ENCODE measurements at places on chromosomes 16 and 17. TPM values are rescaled to one million over a fixed set of nuclear protein-coding genes. Genes with fewer than 3 reads are reported as not detected.

DNA sequence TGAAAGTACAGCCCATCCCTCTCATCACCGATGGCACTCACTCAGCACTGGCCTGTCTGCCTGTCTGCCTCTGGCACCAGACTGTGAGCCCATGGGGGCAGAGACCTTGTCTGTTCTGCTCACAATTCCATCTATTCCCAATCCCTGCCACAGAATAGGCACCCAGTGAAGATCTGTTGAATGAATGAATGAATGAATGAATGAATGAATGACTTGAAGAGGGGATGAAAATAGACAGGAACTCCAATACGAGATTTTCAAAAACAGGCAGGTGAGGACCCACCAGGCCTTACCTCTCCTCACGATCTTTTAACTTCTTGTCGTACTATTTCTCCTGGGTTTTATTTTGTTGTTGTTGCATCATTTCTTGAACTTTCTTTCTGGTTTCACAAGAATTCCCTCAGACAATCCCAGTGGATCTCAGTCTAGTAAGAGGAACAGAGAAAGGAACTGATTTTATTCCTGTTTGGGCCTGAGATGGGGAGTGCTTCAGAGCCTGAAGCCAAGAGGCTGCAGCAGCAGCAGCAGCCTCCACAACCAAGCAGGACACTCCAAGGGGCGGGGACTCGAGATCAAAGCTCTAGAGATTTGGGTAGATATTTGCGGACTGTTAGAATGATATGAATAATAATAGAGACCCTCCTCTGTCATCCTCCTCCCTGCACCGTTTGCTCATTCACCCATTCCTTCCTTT is 17.7 kb downstream of the KRT9 start:
- H3K36me3 ChIP-seq = no peaks in the 10 kb centered on the region
- H3K27me3 ChIP-seq = no peaks in the 10 kb centered on the region
- H3K4me1 ChIP-seq = peaks cover under 1% of the 10 kb centered on the region
- H3K27ac ChIP-seq = no peak overlapping the region
- no peak for DNase-seq
- H3K4me3 ChIP-seq = no peak overlapping the region

- H3K4me3 ChIP-seq = no peak overlapping the region
- no peaks in the 10 kb centered on the region for H3K36me3 ChIP-seq
- no peak for DNase-seq
- H3K27ac ChIP-seq = no peak overlapping the region
Measured at GRCh38 chr16:74899816-74900215, 85.1 kb downstream of the WDR59 start.

- H3K4me3 ChIP-seq = no peak overlapping the region
- DNase-seq = no peak
- no peaks in the 10 kb centered on the region for H3K4me1 ChIP-seq
- H3K36me3 ChIP-seq = no peaks in the 10 kb centered on the region
Measured at GRCh38 chr17:62668091-62668804, 40.8 kb downstream of the MRC2 start.

DNA sequence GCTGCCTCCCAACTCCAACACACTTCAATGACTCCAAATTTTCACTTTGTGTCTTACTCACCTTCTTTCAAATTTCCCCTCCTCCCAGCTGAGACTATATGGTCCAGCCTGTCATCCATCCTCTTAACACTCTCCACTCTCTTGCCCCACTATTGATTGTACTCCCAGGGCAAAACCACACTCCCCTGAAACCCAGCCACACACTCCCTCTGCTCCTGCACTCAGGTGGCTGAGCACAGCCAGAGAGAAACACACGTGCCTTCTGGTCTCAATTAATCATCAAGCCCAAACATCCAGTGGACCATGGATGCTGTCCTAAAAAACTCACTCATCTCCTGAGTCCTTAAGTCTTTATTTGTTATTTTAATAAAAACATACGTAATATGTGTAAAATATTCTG is 1026.4 kb downstream of the KCNJ18 start:
- H3K27ac ChIP-seq = no peak overlapping the region
- no peaks in the 10 kb centered on the region for H3K27me3 ChIP-seq
- no peak overlapping the region for H3K4me3 ChIP-seq

Gene TM4SF5
- total RNA-seq = not detected

Gene TNFRSF13B
- not detected for total RNA-seq

DNA sequence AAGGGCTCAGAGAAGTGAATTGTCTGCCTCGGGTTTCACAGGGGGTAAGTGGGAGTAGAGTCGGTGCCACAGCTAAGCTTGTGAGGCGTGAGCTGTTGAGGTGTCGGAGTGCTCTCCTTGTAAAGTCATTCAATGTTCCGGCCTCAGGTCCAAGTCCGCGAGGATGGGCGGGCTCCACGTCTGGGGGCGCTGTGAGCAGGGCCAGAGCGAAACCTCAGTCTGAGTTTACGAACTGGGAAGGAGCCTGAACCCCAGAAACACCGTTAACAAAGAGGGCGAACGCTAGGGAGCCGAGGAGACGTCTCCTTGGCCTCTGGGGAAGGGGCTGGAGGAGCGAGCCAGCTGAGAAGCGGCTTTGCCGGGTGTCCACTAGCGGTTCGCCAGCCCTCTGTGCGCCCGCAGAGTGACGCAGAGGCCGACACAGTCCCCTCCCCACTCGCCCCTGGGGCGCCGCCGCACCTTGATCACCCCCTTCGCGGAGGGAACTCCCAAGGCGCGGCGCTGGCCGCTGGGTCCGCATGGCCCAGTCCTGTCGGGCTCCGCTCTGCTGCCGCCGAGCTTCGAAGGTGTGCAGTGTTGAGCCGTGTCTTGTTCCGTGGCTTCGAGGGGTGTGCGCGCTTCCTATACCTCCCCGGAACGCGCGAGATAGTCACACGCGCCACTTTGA is 4.9 kb downstream of the IRX3 start:
- H3K4me1 ChIP-seq = peaks cover 10% of the 10 kb centered on the region
- H3K27me3 ChIP-seq = no peaks in the 10 kb centered on the region
- H3K27ac ChIP-seq = peak overlapping the region; percentile 97
- no peaks in the 10 kb centered on the region for H3K36me3 ChIP-seq
- peak overlapping the region; percentile 89 for H3K4me3 ChIP-seq

- no peaks in the 10 kb centered on the region for H3K36me3 ChIP-seq
- H3K27me3 ChIP-seq = no peaks in the 10 kb centered on the region
- no peak overlapping the region for H3K4me3 ChIP-seq
- H3K27ac ChIP-seq = peak overlapping the region; percentile 92
- DNase-seq = no peak
Measured at GRCh38 chr17:59848778-59849177, 44.0 kb downstream of the TUBD1 start.

GRCh38 chr16:24098896-24099295 is 157.2 kb upstream of the CACNG3 start:
- DNase-seq = no peak
- no peaks in the 10 kb centered on the region for H3K4me1 ChIP-seq
- no peak overlapping the region for H3K4me3 ChIP-seq
- no peaks in the 10 kb centered on the region for H3K36me3 ChIP-seq
- H3K27ac ChIP-seq = no peak overlapping the region

Gene CANT1
- 48.1 TPM for total RNA-seq

- no peak overlapping the region for H3K4me3 ChIP-seq
- H3K27ac ChIP-seq = no peak overlapping the region
- no peaks in the 10 kb centered on the region for H3K27me3 ChIP-seq
- no peaks in the 10 kb centered on the region for H3K4me1 ChIP-seq
Measured at GRCh38 chr17:35542990-35543389, 5.5 kb upstream of the SLFN12L start.

Gene SLC6A4
- 0.29 TPM for total RNA-seq
